ENCODE measurements at places on chromosomes 3 and 15. TPM values are rescaled to one million over a fixed set of nuclear protein-coding genes. Genes with fewer than 3 reads are reported as not detected.

DNA sequence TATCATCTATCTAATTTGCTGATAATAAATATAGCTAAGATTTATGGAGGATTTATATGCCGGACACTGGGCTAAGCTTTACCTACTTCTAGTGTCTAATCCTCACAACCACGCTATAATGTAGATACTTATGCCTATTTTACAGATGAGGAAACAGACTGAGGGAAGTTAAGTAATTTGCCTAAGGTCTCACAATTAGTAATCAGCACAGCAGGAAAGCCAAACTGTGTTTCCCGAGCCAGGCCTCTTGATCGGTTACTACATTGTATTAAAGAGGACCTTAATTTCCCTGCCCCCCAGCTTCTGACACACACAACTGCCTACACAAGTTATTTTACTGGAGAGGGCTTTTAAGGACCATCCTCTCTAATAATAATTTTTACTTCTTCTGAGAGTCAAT lies 40.9 kb downstream of the ONECUT1 start:
- DNase-seq, result no peak

DNA sequence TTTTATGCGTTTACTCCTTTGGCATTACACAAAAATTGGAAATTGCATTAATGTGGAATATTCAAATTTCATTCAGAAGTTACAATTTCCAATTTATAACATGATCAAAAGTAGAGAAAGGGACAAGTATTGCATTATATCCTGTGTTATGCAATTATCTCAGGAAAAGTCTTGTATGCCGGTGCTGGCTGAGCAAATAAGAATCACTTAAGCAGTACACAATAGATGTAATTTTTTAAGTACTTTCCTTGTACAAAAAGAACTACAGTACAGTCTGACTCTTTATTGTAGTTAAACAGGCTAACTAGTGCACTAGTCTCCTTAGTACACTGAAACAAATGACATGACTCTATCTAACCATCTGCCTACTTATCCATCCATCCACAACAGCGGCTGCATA lies 493.2 kb upstream of the KCNMB2 start:
- no peak for DNase-seq

DNA sequence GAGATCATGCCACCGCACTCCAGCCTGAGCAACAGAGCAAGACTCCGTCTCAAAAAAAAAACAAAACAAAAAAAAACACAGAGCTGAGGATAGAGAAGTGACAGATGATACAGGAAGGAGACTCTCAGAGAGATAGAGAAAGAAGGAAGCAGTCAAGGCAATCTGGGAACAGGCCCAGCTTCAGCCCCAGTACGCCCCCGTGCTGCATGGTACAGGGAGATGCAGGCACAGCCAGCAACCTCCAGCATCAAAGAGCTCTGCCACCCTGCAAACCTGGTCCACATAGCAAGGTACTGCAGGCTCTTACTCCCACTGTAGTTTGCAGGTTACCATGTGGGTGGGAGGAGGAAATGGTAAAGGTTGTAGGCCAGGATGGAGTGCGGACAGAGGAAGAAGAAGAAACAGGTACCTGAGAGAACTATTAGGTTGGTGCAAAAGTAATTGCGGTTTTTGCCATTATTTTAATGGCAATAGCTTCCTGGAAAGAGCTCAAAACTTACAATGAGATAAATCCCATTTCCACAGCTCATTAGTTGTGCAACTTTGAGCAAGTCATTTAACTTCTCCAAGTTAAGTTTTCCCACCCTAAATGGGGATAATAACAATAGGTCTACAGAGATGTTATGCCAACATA lies 253.0 kb downstream of the ARRDC4 start:
- DNase-seq, result no peak

- no peak for DNase-seq
These were observed 32.4 kb upstream of the PLSCR2 start for GRCh38 chr3:146501752-146502151.

- DNase-seq, result no peak
These were observed 16.4 kb upstream of the BNC1 start for GRCh38 chr15:83300826-83301225.

DNA sequence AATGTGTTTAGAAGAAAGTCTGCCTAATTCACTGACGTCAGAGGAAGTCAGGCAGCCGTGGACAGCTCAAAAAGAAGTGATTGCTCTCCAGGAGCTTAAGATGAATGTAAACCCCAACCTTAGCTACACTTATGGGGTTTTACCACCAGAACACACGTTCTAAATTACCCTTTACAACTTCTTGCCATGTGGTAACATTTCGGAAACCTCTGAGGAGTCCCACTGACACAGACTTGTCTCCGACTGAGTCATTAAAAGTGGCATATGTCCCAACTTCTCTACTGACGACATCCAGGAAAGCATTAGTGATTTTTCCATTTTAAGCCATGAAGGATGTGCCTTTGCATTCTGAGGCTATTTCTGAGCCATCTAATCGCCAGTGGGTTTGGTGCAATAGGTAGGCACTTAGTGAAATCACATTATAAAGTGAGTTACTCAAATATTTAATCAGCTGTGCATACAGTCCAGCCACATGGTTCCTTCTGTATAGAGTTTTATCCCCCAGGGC lies 32.4 kb downstream of the C2CD4A start:
- DNase-seq, result no peak

GRCh38 chr15:59524331-59524731 lies 86.3 kb downstream of the FAM81A start:
- no peak for DNase-seq

DNA sequence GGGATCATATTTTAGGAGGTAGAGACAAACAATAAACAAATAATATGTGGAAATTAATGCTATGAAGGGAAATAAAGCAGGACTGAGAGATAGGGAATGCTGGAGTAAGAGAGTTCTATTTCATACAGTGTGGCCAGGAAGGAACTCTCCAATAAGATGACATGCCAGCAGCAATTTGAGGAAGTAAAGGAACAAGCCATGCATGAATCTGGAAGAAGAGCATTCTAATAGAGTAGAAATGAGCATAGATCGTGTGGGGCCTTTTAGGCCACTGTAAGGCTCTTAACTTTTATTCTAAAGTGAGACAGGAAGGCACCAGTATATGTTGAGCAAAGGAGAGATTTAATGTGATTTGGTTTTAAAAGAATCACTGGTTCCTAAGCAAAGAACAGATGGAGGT lies 126.3 kb downstream of the DMXL2 start:
- DNase-seq, result no peak

DNA sequence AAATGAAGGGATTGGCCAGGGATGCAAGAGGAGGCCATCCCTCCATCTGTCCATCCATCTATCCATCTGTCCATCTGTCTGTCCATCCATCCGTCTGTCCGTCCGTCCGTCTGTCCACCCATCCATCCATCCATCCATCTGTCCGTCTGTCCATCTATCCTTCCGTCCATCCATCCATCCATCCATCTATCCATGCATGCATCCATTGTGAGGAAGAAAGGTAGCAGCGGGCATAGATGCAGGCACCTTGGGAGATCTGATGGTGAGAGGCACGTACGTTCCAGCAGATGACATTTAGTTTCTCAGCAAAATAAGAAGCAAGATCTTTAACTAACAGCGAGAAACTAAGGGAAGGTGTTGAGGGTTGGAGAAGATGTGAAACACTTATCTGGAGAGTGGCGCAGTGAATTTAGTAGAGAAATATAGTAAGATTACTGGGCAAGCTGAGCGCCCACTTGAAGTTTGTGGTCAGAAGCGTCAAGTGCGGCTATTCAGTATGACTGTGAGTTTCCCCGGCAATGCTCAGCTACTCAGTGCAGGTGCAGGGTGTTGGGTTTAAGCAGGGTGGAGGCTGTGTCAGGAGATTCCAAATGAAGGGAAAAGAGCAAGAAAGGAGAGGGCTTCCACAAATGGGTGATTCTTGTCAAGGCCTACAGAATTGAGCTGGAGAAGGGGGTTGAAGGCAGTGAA lies 22.4 kb upstream of the SRP14 start:
- no peak for DNase-seq

DNA sequence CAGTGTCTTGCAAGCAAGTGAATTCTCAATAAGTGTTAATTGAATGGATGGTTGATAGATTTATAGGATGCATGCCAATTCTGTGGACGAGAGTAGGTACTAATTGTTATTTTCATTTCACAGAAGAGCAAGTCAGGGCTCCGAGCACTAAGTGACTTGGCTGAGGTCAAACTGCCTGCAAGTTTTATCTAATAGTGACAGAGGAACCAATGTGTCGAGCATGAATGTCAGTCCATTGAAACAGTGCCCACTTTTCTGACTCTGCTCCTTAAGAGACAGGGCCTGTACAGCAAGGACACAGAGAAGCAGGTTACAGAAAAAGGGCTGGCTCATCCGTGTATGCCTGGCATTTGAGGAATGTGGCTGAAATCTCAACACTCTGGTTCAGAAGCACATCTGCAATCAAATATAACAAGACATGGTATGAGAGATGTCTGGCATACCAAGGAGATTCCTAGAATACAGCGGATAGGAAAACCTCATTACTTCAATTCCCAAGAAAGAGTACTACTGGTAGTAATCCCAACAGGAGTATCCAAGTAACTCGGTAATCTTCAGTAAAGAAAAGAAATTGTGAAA lies 6.0 kb upstream of the B3GNT5 start:
- no peak for DNase-seq

GRCh38 chr3:3241596-3241995 lies 62.1 kb upstream of the CRBN start:
- DNase-seq, result no peak

DNA sequence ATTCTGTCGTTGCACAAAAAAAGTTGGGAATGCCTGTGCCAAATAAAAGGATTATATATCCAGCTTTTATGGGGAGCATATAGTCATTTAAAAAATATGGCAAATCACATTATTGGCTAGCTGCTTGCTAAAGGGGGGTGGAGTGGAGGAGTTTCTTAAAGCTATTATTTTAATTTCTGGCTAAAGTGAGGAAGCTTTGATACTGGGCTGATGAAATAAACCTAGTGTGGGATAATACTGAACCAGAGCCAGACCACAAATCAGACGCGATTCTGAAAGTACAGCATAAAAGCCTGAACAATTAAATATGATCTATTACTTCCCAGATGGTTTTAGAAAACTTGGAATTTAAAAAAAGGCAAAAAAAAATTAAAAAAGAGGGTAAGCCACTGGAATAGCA lies 14.4 kb downstream of the POLR2M start:
- no peak for DNase-seq

- no peak for DNase-seq
These were observed 19.4 kb upstream of the ALDH1A3 start for GRCh38 chr15:100859970-100860828.

DNA sequence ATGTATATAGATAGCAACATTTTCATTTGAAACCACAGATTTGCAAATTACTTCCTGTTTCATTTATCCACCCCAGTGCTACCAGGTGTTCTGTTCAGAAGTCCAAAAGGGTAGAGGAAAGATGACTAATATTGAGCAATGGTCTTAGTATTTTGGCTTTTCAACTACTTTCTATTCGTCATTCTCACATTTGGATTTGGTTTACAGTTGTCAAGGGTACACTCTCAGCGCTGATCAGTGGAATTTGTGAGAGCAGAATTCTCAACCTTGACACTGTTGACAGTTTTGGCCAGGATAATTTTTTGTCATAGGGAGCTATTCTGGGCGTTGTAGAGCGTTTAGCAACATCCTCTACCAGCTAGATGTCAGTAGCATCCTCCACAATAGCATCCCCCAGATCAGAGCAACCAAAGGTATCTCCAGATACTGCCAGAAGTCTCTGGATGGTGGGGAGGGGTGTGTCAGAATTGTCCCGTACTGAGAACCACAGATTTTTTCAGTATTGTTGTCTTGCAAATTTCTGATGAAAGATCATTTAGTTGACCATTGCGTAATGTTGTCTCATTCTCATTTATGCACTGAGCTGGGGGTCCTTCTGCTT lies 4.2 kb downstream of the HMCES start:
- no peak for DNase-seq

DNA sequence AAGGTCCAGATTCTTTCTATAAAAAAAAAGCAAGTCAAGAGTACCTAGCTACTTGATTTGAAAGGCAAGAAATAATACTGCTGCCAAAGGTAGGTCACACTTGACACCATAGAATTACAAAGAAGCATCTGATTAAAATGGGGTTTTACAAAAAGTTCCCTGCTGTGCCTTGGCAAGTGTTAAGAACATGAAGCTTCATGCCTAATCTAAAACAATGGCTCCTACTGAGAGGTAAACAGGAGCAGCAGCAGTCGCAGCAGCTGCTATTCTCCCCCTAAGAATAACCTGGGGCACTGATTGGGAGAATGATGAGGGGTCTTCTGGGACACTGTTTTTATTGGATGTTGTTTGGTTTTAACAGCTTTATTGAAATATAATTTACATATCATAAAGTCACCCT lies 14.1 kb downstream of the UBP1 start:
- DNase-seq, result no peak

GRCh38 chr3:27638594-27638993 lies 83.5 kb downstream of the EOMES start:
- DNase-seq, result no peak

DNA sequence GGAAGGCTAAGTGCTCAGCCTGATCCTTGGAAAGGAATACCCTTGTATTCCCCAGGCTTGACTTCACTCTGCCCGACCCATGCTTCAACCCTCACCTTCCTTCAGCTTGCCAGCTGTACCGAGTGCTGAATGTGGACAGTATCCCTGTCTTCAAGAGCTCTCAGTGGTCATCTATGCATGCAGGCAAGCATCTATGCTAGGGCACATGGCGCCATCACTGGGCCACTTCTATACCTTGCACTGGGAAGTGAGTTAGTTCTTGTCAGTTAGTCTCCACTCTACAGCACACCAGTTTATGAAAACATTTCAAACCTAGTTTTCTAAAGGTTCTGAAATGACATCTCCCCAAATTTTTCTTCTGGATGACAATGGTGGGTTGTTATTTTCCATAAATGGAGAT lies 82.0 kb upstream of the MYRIP start:
- no peak for DNase-seq

DNA sequence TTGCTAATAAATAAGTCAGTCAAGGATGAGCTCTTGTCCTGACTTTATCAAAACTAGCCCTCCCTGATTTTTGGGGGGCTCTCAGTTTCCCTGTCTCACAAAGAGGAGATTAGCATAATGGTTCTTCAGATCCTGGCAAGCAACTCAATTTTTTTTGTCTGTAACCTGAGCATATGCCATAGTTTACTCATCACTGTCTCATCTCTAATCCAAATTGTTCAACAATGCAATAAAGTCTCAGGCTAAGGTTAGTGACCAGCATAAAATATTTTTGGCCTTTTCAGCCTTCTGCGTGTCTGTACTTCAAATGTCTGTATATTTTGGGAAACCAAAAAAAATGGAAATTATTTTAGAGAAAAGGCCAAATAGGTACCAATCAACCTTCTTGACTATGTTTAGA lies 465.6 kb upstream of the TPRG1 start:
- no peak for DNase-seq

GRCh38 chr15:83914906-83915305 lies 261.0 kb downstream of the ADAMTSL3 start:
- no peak for DNase-seq

GRCh38 chr3:117645561-117646242 lies 936.1 kb downstream of the TUSC7 start:
- DNase-seq, result no peak

Gene NIT2
- total RNA-seq, result 61.2 TPM

Gene CA12
- 0.15 TPM for total RNA-seq

Gene MYRIP
- not detected for total RNA-seq

Gene LMOD3
- total RNA-seq, result not detected

Gene NLGN1
- total RNA-seq, result not detected

Gene CCDC13
- 0.29 TPM for total RNA-seq

Gene GAP43
- total RNA-seq, result not detected

Gene ELL3
- 0.46 TPM for total RNA-seq

Gene DUOXA2
- total RNA-seq, result not detected

Gene PPP2R3A
- total RNA-seq, result 0.03 TPM

Gene LYZL4
- total RNA-seq, result not detected

Gene FBXL2
- total RNA-seq, result not detected

Gene SEC22A
- total RNA-seq, result 14.4 TPM

Gene SEMA6D
- not detected for total RNA-seq

Gene TPRG1
- 6.2 TPM for total RNA-seq

Gene TTC23
- 3.0 TPM for total RNA-seq

Gene MAP1A
- 1.1 TPM for total RNA-seq

Gene DOCK3
- 1.7 TPM for total RNA-seq

All from activated T-cell treated with anti-CD3 and anti-CD28 coated beads, Interleukin-2, amount 50 U/mL, for 4 hours (primary cell).